ENCODE measurements at places on chromosomes 7 and 10.

GRCh38 chr10:106571192-106571946 is 593.1 kb downstream of the SORCS1 start:
- peak; percentile 73 for DNase-seq

DNA sequence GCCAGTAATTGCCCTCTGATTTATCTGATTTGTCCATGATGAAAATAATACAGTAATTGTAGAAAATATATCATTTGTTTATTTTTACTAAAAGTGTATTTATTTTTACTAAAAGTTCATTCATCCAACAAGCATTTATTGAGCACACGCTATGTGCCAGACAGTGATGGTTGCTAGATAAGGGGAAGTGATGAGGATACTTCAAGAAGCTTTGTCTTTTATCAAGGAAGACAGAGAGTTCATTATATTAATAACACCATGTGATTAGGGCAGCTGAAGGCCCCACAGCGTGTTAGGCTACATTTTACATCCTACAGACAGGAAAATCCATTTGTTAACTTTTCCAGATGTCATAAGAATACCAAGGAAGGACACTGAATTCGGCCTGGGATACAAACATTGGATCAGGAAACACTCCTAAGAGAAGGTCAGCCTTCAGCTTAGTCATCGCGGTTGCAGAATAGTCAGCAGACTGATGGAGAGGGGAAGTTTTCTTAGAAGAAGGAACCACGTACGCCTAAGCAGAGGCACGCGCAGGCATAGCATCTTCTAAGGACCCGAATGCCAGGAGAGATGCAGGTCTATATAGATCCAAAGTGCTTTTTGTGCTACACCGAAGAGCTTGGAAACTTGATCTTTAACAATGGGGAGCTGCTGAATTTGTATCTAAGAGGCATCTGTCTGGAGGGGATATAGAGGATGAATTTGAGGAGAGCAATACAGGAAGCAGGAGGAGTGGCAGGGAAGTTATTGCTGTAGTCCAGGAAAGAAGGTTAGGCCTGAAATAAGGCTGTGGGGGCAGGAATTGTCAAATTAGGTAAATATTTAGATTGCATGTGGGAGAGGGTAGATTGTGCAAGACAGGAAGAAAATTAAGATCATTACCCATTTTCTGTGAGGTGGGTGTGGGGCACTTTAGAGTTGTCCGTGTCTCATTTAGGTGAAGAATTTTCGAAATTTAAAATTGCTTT is 85.7 kb downstream of the LRGUK start:
- peak; percentile 49 for DNase-seq

- no peak for DNase-seq
Observed at GRCh38 chr7:41311301-41311700, 391.6 kb downstream of the INHBA start.

DNA sequence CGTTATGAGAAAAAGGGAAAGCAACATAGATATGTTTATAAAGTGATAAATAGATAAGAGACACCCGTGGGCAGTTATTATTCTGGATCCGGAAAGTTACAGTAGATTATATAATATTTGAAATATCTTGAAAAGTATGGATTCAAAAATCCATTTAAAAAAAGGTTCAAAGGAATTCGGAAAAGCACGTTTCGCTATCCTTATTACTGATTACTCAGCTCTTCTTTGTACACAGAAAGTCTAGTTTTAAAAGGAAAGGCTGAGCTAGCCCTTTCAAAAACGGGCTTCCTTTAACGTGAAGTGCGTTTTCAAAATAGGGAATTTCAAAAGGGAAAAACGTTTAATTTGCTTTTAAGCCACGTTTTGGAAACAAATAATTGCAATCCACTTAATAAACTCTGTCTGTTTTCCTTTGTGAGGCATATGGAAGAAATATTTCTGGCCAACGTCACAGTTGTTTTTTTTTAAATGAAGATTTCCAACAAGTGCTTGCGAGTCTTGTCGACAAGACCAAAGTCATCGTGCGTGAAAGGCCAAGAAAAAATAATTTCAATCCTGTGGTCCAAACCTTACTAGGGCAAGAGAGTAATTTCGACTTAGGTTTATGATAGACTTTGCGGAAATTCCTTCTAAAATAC is 2.2 kb upstream of the SKIDA1 start:
- peak; percentile 58 for DNase-seq

DNA sequence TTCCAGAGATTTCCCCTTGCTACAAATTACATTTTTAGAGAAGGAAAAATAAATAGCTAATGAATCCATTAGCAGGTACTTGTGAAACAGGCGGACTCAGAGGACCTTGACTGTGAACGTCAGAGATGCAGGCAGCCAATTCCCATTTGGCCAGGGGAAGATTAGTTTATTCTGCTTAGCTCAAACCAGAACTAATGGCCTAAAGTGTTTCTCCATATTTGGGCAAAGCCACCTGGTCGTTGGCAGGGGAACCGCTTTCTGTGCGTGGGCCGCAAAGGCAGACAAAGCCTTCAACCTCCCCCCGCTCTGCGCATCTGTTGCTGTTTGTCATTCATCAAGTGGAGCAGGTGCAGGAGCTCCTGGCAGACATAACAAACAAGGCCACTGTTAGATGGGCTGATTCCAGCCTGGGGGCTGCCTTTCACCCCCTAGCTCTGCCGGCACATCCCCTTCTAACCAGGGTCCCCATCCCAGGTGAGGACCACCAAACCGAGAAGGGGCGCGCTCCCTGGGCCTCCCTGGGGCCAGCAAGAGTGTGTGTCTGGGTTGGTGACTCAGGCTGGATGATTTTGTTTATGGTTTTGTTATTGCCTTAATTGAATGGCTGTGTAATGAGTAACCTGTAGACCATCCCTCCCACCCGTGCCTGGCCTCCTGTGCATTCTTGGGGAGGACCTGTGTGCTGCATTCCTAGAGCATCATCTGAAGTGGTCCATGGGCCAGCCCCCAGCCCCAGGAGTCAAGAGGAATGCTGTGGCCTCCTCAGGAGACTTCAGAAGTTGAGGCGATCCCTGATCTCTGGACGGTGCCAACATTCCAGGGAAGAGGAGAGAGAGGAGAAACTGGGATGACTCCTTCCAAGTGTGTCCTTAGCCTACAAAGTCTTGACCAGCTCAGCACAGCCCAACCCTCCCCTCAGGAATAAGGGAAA is 14.5 kb upstream of the CPA1 start:
- DNase-seq, result peak; percentile 84

DNA sequence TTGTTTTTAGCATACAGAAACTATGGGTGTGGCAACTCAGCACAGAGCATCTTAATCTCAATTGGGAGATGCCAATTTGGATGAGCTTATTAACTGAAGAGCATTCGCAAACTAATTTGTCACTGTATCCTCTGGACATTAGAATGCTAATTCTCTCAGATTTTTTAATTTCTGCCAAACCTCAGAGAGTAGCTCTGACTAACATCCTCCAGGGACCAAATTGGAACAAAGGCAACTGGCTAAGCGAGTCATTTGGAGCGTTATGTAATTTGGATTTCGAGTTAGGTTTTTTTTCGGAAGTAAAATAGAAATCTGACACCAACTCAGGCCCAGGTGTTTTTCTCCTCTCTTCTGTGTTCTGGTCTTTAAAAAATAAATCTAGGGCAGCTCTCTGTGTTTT is 201.9 kb downstream of the BMPER start:
- DNase-seq, result peak; percentile 92

GRCh38 chr10:48574817-48575380 is 30.0 kb downstream of the ARHGAP22 start:
- no peak for DNase-seq

- peak; percentile 52 for DNase-seq
Observed at GRCh38 chr10:79146611-79147130, 77.9 kb downstream of the ZMIZ1 start.

GRCh38 chr7:107889992-107890391 is 991 bp upstream of the DLD start:
- no peak for DNase-seq

DNA sequence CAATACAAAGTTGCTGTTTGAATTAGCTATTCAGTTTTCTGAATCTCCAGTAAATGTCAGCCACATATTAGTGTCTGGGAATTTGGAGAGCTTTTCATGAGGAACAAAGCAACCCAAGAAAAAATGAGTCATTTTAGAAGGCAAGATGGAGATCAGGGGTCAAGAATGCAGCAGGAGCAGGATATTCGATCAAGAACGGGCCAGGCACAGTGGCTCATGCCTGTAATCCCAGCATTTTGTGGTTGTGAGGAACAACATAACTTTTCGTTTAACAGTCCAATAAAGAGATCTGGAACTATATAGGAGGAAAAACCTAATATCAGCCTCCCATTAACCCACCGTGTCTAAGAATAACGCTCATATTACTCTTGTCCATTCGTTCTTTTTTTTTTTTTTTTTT is 600.5 kb downstream of the MAGI2 start:
- DNase-seq, result peak; percentile 35

DNA sequence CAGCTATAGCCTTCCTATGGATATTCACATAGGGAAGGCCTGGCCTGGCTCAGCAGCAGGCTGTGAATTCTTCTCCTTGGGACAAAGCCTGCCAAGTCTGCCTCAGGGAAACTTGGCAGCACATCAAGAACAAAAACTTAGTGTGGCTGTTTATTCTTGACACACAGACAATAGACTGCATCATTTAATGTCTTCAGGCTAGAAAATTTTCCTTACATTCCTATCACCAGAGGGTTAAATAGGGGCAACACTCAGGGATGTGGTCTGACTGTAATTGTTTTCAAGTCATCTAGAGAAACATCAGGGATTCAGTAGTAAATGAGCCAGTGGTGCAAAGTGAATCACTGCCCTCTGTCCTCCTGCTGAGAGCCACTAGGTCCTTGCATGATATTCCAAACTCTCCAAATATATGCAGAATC is 137.3 kb downstream of the SEMA3C start:
- DNase-seq, result peak; percentile 94

- peak; percentile 25 for DNase-seq
Observed at GRCh38 chr10:107914450-107915214, 750.1 kb upstream of the SORCS1 start.

- DNase-seq, result peak; percentile 66
Observed at GRCh38 chr10:132539894-132540293, 2.3 kb downstream of the INPP5A start.

DNA sequence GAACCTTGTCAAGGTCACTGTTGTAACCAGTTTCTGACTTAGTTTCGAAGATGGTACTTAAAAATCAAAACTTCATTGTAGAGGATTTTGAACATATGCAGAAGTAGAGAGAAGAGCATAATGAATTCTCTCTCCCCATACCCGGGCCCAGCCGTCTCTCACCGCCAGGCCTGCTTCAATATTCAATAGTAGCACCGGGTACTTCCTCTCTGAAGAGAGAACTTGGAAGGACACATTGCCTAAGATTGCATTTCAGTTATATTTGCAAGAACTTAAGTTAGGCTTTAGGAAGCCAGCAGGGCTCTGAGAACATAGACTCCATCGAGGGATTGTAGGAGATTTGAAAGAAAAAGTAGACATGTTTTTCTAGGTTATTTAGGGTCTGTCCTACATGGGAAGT is 19.1 kb downstream of the LMTK2 start:
- no peak for DNase-seq

- DNase-seq, result peak; percentile 16
Observed at GRCh38 chr10:28722065-28722803, 44.9 kb downstream of the BAMBI start.

- peak; percentile 23 for DNase-seq
Observed at GRCh38 chr7:146366938-146367337, 250.3 kb downstream of the CNTNAP2 start.

- DNase-seq, result peak; percentile 62
Observed at GRCh38 chr7:10889266-10889898, 84.3 kb upstream of the PHF14 start.

GRCh38 chr7:36979810-36980248 is 255.5 kb upstream of the AOAH start:
- no peak for DNase-seq

- DNase-seq, result no peak
Observed at GRCh38 chr10:75023074-75023473, 88.4 kb upstream of the SAMD8 start.

DNA sequence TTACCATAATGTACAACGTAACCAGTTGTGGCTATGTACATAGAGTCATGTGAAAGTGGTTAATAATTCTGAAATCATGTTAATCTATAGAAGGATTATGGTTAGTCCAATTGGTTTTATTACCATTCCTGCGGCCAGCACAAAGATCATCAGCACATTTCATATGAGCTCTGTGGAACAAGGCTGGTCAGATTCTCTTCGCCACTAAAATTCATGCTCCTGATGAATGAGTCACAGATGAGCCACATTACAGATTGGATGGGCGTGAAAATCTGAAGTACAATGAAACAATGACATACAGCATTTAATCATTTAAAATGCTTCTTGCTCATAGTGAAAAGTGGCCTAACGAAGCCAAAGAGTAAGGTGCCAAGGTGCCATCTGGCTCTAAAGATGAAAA is 716.2 kb upstream of the PHF14 start:
- no peak for DNase-seq

DNA sequence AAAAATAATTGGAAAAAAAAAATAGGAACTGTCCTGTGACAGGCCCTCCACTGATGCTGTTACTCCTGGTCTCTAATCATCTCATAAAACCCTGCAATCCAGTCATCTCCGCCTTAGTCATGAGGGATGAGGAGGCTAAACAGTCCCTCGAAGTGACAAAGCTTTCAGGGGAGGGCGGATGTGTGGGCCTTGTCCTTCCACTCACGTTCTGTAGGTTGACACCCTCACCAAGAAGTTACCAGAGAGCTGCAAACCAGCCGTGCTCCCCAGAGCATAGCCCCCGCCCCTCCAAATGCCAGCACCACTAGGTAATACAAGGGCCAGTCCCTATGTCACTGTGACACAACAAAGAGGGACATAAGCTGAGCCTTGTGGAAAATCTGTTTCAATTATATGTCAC is 11.9 kb downstream of the COBL start:
- no peak for DNase-seq
